Activated CD8-positive, alpha-beta T cell treated with anti-CD3 and anti-CD28 coated beads for 36 hours (primary cell): ENCODE measurements at places on chromosomes 1 and 21. TPM values are rescaled to one million over a fixed set of nuclear protein-coding genes. Genes with fewer than 3 reads are reported as not detected.

The LINGO4 gene
- not detected for total RNA-seq

GRCh38 chr1:69524015-69524414 lies 43.7 kb upstream of the LRRC7 start:
- no peaks in the 10 kb centered on the region for H3K27me3 ChIP-seq
- no peaks in the 10 kb centered on the region for H3K4me1 ChIP-seq
- no peak overlapping the region for H3K27ac ChIP-seq

- no peak for DNase-seq
- H3K4me3 ChIP-seq = no peak overlapping the region
- peak overlapping the region; percentile 65 for H3K27ac ChIP-seq
- H3K27me3 ChIP-seq = no peaks in the 10 kb centered on the region
- H3K4me1 ChIP-seq = peaks cover 47% of the 10 kb centered on the region
Measured at GRCh38 chr1:54461731-54462596, 55.8 kb upstream of the SSBP3 start.

GRCh38 chr1:42723511-42723910 lies 16.5 kb downstream of the CLDN19 start:
- H3K4me1 ChIP-seq = peaks cover 7% of the 10 kb centered on the region
- DNase-seq = no peak
- H3K36me3 ChIP-seq = no peaks in the 10 kb centered on the region
- no peaks in the 10 kb centered on the region for H3K27me3 ChIP-seq
- H3K27ac ChIP-seq = no peak overlapping the region

The DYRK3 gene
- total RNA-seq = 4.9 TPM

GRCh38 chr1:180560868-180561600 lies 2.3 kb downstream of the OVAAL start:
- DNase-seq = no peak
- H3K36me3 ChIP-seq = no peaks in the 10 kb centered on the region
- no peak overlapping the region for H3K27ac ChIP-seq
- peaks cover 15% of the 10 kb centered on the region for H3K27me3 ChIP-seq
- H3K4me1 ChIP-seq = no peaks in the 10 kb centered on the region

GRCh38 chr21:46323227-46323709 lies 402 bp downstream of the C21orf58 start:
- peaks cover 33% of the 10 kb centered on the region for H3K4me1 ChIP-seq
- peak; percentile 36 for DNase-seq
- H3K4me3 ChIP-seq = peak overlapping the region; percentile 91
- no peaks in the 10 kb centered on the region for H3K27me3 ChIP-seq
- peak overlapping the region; percentile 96 for H3K27ac ChIP-seq
